Liver (tissue), 10 donors: ENCODE measurements at places on chromosomes 2 and 18. TPM values are rescaled to one million over a fixed set of nuclear protein-coding genes. Genes with fewer than 3 reads are reported as not detected.
A peak's percentile ranks its signal among the peaks of the same experiment; 100 is the strongest.

The LBX2 gene
- 2.3 TPM for polyA plus RNA-seq

- H3K27me3 ChIP-seq: peaks cover 3% of the 10 kb centered on the region
- H3K4me3 ChIP-seq: peak overlapping the region; percentile 11
- peak; percentile 76 for DNase-seq
- H3K36me3 ChIP-seq: no peaks in the 10 kb centered on the region
Observed at GRCh38 chr2:95076705-95077529, 44.7 kb downstream of the MRPS5 start.

DNA sequence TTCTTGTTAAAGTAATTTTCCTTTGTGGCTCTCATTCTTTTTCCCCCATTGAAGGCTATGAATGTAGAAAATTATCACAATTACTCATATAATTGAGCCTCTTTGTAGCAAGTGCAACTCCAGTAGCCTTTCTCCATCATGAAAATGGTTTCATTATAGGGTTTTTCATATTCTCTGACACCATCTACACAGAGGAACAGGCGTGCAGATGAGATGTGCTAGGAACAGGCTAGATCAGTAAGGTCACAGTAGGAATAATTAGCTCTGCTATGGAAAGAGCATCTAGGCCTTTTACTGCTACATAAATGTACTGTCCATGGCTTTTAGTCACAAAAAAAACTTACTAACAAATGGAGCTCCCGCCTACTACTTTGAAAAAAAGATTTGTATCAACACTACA lies 12.6 kb upstream of the DLX1 start:
- no peak overlapping the region for H3K4me3 ChIP-seq
- H3K4me1 ChIP-seq: peaks cover 6% of the 10 kb centered on the region
- no peaks in the 10 kb centered on the region for H3K36me3 ChIP-seq
- no peaks in the 10 kb centered on the region for H3K27me3 ChIP-seq

The SERPINB11 gene
- polyA plus RNA-seq: not detected

DNA sequence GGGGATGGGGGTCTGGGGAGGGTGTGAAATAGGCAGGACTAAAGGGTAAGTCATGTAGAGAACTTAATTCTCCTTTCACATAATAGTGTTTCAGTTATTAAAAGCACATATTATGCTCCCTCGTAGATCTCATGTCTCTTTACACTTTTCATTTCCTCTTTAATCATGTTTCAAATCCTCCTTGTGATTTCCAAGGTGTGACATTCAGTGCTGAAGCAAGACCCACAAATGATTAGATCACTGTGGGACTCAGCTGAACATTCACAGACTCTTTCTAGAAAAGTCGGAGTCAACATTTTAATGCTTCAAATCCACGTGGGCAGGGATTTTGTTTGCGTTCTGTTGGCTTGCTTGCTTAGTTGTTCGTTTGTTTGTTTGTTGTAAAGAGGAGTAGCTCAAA lies 34.7 kb upstream of the CALCRL start:
- DNase-seq: no peak
- H3K27ac ChIP-seq: no peak overlapping the region
- H3K27me3 ChIP-seq: no peaks in the 10 kb centered on the region
- no peak overlapping the region for H3K4me3 ChIP-seq
- no peaks in the 10 kb centered on the region for H3K4me1 ChIP-seq

The UGT1A4 gene
- 446 TPM for polyA plus RNA-seq

The TRIM43 gene
- not detected for polyA plus RNA-seq

GRCh38 chr2:133739039-133739438 lies 170.8 kb upstream of the NCKAP5 start:
- H3K27ac ChIP-seq: no peak overlapping the region
- no peaks in the 10 kb centered on the region for H3K27me3 ChIP-seq
- no peaks in the 10 kb centered on the region for H3K36me3 ChIP-seq
- no peak overlapping the region for H3K4me3 ChIP-seq
- DNase-seq: no peak

The SCYGR3 gene
- not detected for polyA plus RNA-seq

The POTEE gene
- 0.07 TPM for polyA plus RNA-seq

The SOX11 gene
- polyA plus RNA-seq: not detected

DNA sequence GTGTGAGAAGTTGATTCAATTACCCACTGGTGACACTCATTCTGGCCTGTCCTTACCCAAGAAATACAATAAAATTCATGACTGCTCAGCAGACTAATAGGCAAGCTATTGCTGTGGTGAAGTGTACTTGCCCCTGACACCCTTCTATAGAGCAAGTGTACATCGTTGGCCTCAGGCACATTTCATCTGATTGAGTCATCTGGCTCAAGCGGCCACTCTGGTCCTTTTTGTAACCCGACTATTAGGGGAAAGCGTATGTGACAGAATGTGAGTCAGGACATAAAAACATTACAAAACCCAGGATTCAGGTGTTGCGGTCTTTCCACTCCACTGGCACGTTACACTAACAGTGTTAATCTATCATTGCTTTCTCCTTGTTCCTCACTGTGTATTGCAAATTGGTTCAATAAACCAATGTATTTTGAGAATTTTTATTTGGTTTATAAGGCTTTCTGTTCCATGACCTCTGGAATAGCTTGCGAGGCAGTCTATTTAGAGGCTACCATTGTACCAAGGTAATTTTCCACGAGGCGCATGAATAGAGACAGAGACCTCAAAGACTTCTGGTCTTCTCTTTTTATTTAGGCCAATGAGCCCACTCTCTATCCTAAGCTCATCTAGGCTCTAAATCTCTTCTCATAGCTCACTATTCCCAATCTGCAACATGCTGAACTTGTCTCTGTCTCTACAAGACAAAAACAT lies 10.2 kb upstream of the TTC32 start:
- H3K4me3 ChIP-seq: no peak overlapping the region
- H3K27me3 ChIP-seq: no peaks in the 10 kb centered on the region
- H3K4me1 ChIP-seq: no peaks in the 10 kb centered on the region
- DNase-seq: no peak
